ENCODE measurements at places on chromosomes 1 and 21.
A peak's percentile ranks its signal among the peaks of the same experiment; 100 is the strongest.

DNA sequence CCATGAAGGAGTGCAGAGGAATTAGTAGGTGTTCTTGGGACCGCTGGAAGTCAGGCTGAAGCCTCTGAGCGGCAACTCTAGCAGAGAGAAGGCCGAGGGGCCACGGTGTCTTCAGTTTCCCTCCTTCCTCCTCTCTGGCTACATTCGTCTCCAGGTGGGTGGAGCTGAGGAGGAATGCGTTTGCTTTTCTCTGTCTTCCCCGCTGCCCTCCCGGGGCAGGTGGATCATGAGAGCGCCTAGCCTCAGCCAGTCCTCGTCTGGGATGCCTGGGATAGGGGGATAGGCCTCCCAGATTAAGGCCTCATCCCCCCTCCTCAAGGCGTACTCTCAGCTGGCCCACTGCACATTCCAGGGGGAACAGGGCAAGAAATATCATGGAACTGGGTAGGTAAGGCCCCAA, 7.5 kb upstream of the GOLT1A start:
- no peak for DNase-seq

DNA sequence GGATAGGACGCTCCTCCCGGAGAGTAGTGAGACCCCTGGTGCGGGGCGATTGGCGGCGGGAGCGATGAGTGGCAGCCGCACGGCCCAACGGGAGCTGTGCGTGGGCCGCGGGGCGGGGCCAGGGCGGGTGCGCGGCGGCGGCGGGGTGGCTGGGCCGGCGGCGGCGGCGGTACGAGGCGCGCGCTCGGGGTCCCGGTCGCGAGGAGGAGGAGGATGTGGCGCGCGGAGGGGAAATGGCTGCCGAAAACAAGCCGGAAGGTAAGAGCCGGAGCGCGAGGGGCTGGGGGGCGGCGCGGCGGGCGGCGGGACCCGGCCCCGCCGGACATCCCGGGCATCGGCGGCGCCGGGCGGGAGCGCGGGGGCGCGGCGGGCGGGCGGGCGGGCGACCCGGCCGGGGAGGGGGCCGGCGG, at the start of gene CAMTA1:
TSS of gene CAMTA1 (plus strand) at position 137 of the 410 bp plus-strand sequence. CDS start at position 214, 77 bp downstream.
- no peak for DNase-seq

DNA sequence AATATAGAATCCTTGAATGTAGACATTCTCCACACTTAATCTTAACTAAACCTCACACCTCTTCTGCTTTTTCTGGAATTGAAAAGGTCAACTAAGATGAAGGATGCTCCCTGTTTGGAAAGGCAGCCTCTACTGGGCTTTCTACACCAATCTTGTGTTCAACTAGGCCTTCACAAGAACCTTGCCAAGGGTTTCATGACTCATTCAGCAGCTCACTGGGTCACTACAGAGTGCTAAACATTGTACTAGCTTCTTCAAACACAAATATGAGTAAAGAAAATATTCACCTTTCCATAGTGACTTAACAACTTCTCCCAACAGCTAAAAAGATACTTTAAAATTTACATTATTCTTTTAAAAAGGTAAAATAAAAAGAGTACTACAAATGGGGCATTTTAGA, 135.3 kb upstream of the PRMT6 start:
- DNase-seq, result no peak

DNA sequence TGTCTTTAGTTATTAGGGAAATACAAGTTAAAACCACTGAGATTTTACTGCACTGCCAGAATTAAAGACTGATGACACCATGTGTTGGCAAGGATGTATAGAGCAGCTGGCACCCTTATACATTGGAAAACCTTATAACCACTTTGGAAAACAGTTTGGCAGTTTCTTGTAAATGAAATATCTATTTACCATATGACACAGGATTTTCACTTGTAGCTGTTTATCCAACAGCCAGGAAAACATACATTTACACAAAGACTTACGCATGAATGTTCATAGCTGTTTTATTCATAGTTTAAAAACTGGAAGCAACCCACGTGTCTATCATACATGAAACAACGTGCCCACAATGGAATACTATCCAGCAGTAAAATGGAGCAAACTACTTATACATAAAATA, 45.3 kb downstream of the PRRC2C start:
- DNase-seq, result no peak

DNA sequence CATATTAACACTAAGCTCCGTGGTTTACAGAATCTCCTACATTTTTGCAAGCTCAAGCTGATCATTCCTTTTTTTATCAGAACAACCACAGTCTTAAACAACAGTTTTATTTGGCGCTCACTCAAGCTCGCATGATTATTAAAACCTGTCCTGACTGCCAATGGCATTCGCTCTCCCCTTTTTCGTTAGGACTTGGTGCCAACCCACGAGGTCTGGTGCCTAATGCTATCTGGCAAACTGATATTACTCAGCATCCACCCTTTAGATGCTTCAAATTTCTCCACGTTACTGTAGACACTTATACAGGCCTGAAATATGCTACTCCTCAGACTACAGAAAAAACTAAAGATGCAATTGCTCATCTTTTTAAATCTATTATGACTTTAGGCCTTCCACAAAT, 23.0 kb upstream of the ITLN1 start:
- DNase-seq, result no peak

DNA sequence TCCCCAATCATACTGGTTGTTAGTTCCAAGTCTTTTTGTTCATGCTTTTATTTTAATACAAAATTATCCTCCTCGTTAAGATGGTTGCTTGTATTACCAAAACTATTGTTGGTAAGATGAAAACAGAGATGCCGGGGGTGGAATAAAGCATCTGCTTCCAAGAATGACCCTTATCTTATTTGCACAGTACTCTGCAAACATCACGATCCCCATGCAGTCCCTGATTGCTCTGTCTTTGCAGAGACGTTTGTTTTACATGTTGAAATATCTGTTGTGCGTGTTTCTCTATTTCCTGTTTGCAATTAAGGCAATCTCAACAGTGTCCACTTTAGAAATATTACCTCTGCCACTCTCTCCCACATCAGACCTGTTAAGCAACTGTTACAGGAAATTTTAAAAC, 141.3 kb upstream of the NCAM2 start:
- DNase-seq, result peak; percentile 67

DNA sequence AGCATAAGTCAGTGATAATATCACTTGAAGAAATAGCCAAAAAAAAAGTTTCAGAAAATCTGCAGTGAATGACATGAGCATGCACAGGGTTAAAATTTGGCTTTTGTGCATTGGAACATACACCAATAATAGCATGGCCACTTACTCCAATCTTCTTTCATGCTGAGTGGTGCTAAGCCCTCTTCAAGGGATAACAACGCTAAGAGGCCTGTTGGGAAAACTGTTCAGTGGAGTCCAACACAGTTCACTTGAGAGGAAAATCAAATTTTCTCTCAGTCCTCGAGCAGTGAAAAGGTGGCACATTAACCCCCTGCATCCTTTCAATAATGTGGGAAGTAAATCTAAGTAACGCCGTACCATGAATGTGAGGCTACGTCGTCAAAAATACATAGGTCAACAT, 264.7 kb downstream of the SPATA17 start:
- DNase-seq, result no peak

GRCh38 chr1:41714638-41715389, 203.9 kb downstream of the HIVEP3 start:
- DNase-seq, result no peak

GRCh38 chr21:45615145-45615711, 28.3 kb upstream of the PCBP3 start:
- DNase-seq, result no peak

DNA sequence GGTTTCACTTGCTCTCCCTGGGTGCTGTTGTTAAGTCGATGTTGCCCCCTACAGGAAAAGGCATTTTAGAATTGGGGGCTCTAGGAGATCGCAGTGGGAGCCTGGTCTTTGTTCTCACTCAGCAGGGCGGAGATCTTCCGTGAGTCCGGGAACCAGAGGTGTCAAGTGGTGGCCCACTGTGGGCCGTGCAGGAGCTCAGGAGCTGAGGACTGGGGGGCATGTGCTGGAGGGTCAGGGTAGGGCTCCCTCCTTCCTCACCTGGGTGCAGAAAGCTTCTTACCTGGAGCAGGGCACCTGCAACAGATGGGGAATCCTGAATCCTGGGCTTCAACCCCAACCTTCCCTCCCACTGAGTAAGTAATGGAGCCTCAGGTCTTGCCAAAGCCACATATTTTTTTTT, 392.7 kb downstream of the NPHP4 start:
- DNase-seq, result no peak

Data from NCI-H1105 (cell line).